Pancreas (tissue), 10 donors: ENCODE measurements at places on chromosomes 4 and X. TPM values are rescaled to one million over a fixed set of nuclear protein-coding genes. Genes with fewer than 3 reads are reported as not detected.

DNA sequence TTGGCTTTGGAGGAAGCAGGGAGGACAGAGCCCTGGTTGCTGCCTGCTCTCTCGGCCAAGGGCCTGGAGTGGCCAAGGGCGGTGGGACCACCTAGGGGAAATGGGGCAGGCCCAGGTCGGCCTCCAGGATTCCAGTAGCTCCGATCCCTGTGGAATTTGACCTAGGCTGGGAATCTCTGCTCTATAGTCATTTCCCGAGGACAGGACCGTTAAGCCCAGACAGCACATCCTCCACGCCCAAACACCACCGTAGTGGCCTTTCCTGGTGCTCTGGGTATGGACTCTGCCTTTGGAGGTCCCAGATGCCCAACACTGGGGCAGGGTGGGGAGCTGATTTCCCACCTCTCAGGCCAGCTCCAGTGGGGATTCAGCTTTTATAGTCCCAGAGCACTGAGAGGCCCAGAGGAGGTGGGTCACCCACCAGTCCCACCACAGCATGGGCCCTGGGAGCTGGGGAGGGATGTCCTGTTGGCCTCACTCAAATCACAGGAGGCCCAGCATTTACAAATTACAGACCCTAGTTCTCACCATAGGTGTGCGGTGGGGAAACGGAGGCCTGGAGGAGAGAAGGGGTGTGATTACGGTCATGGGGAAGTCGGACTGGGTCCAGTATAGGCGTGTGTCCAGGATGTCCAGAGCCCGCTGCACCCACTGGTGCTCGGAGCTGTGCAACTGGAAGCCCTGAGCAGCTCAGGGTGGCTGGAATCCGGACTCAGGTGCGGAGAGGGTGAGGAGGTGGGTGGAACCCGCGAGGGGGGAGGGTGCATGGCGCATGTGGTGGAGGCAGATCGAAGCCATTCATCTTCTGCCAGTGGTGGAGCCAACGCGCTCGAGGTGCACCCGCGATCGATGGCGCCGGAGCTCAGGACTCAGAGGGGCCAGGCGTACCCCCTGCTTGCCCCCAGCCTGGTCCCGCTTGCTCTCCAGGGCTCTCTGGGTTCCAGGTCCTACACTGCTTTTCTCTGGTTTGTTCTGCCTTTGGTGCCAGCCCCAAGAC lies 7.7 kb downstream of the HMX1 start:
- H3K36me3 ChIP-seq = no peaks in the 10 kb centered on the region
- DNase-seq = no peak
- no peak overlapping the region for H3K27ac ChIP-seq
- no peak overlapping the region for H3K4me3 ChIP-seq

GRCh38 chrX:139083191-139083590 lies 371.7 kb upstream of the FGF13 start:
- no peak overlapping the region for H3K27ac ChIP-seq
- no peak overlapping the region for H3K4me3 ChIP-seq
- H3K27me3 ChIP-seq = no peaks in the 10 kb centered on the region
- no peaks in the 10 kb centered on the region for H3K4me1 ChIP-seq

GRCh38 chrX:153761863-153762262 lies 2.2 kb upstream of the PLXNB3 start:
- no peaks in the 10 kb centered on the region for H3K4me1 ChIP-seq
- no peak overlapping the region for H3K4me3 ChIP-seq
- DNase-seq = no peak
- no peaks in the 10 kb centered on the region for H3K27me3 ChIP-seq

- H3K27me3 ChIP-seq = no peaks in the 10 kb centered on the region
- no peaks in the 10 kb centered on the region for H3K36me3 ChIP-seq
- peaks cover 8% of the 10 kb centered on the region for H3K4me1 ChIP-seq
- no peak overlapping the region for H3K27ac ChIP-seq
- DNase-seq = no peak
- no peak overlapping the region for H3K4me3 ChIP-seq
These were observed 22.2 kb downstream of the BTC start for GRCh38 chr4:74772106-74772505.

- no peaks in the 10 kb centered on the region for H3K36me3 ChIP-seq
- H3K4me3 ChIP-seq = no peak overlapping the region
- no peak overlapping the region for H3K27ac ChIP-seq
- no peaks in the 10 kb centered on the region for H3K27me3 ChIP-seq
These were observed 313.9 kb downstream of the MID1IP1 start for GRCh38 chrX:39115166-39115565.

Gene MAGEA2
- not detected for total RNA-seq

Gene GAGE10
- total RNA-seq = not detected
